ENCODE measurements at places on chromosomes 12 and 14.

DNA sequence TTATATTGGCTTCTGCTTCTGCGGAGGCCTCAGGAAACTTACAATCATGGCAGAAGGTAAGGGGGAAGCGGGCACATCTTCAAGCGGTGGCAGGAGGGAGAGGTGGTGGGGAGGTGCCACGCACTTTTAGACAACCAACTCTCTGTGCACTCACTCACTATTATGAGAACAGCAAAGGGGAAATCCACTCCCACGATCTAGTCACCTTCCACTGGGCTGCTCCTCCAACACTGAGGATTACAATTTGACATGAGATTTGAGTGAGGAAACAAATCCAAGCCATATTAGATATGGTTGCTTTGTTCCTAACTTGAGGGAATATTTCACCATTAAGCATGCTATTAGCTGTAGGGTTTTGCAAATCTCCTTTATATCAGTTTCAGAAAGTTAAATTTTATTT is 80.3 kb downstream of the UNC79 start:
- DNase-seq, result no peak

- DNase-seq, result peak; percentile 21
These were observed 64.8 kb downstream of the WSCD2 start for GRCh38 chr12:108193917-108194316.

DNA sequence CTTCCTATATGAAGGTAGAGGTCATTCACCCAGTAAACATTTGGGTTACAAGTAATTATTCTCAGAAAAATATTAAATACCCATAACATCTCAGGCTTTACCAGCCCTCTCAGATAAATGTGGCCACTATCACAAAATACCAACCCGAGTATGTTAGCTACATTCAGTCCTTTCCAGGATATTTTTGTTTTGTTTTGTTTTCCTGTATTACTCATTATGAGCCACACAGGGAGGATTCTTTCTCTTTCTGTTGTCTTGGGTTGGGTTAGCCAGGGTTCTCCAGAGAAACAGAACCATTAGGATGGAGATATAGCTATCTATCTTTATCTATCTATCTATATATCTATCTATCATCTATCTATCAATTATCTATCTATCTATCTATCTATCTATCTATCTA is 947.6 kb upstream of the MDGA2 start:
- no peak for DNase-seq

DNA sequence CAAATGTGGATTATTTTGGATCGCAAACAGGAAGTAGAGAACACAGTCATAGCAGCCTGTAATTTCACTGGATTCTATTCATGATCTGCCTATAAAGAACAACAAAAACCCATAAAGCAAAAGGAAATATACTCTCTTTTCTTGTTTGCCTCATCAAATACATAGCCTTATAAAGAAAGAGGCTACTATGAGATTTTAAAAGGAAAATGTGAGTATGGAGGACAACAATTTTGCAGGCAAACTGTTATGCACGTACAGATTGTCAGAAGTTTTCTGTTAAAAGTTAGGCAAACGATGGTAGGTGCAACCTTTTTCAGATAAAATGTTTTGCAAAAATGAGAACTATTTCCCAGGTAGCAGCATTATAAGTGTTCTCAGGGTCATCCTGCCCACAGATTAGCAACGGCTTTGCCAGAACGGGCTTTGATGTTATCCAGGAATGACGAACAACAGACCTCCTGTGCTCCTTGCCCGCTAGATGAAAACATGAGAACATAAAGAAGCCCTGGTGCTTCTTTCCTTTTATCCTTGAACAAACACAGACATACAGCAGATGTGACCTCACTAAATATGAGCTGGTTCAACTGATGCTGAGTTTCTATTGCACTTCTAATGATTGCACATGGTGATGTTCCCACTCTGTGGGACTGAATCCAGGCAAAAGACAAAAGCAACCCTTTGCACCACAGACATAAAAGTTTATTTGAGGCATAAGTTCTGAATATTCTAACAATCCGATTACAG is 88.1 kb downstream of the ITPR2 start:
- DNase-seq, result no peak

DNA sequence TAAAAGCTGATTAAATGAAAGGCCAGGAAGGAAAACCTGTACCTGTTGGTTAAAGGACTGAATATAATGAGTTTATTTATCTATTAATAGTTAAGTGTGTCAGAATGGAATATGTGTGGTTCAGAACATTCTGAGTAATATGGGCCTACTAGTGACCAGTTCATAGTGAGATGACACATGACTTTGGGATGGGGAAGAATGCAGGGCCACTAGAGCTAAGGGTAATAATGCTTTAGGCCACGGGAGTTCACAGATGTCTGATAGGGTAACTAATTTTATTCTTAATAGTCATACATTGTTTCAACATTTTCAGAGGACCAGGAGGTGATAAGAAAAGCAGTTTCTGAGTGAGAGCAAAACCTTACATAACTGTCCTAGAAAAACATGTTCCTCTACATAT is 247.8 kb upstream of the OR4E1 start:
- DNase-seq, result no peak

GRCh38 chr14:88359500-88359899 is 26.0 kb upstream of the SPATA7 start:
- no peak for DNase-seq

DNA sequence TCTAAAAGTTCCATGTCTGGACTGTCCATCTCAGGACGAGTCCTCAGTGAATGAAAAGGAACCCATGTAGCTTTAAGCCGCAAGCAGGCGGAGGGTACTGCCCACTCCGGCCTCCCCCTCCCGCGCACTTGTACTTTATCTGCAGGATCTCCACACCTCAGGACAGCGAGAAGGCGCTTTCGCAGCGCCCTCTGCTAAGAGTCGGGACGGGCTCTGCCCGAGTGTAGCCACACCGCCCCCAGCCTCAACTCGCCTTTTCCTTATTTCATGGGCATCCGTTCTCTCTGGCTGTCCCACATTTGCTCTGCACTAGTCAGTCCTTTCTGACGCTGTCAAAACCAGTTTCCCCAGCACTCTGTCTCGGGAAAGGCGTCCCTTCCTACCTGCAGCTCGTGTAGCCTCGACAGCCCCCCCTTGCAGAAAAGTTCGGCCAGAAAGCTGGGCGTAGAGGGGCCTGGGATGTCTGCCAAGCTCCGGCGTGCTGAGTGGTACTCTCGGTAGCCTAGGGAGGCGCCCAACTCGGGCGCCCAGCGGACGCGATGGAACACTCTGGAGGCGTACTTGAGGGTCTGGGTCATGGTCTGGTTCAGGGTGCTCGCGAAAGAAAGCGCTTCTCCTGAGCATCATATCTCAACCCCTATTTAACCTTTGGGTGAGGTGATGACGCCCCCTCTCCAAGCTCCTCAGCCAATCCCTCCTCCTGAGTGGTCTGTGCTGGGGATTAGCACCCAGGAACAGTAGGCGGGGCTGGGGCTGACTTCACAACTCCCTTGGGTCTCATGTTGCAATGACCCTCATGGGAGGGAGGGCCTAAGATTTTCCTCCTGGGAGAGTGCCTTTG is at the start of gene CYP27B1:
CYP27B1 (minus strand) TSS at position 615 of the 841 bp plus-strand sequence; CDS start at position 578, 37 bp downstream.
- no peak for DNase-seq

- DNase-seq, result no peak
These were observed 154.2 kb downstream of the MSRB3 start for GRCh38 chr12:65432651-65433050.

DNA sequence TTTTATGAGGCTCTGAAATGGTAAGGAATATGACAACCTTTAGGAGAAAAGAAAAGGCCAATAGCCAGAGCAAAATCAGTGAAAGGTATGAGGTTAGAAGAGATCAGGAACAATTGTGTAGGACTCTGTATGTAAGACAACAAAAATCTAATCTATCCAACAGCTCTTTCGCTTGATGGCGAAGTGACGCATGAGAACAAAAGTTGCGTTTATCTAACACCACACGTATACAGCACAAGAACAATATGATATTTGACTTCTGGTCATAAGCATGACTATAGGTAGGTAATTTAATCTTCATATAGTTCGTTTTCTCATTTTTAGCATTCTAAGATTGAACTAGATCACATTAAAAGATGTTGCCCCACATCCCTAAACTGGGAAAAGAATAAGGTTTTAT is 1.5 kb downstream of the CLECL1 start:
- DNase-seq, result no peak

DNA sequence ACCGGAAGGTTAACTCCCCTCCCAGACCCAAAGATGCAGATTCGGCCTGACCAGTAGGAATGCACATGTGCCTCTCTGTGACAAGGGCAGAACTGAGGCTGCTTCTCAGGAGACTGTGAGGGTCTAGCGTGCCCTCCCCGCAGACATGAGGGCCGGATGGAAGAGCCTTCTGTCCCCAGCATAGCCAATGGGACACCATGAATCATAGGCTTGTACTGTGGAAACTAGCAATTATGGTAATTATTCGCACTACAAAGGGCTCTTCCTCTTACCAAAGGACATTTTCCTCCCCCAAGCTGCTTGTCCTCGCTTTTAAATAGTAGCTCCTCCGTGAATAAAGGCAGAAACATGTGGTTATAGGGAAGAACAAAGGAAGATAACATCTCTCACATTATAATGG is 6.2 kb downstream of the COA8 start:
- no peak for DNase-seq

- DNase-seq, result no peak
These were observed 5.9 kb upstream of the BHLHE41 start for GRCh38 chr12:26130728-26131127.

GRCh38 chr12:4107436-4107878 is 166.1 kb upstream of the CCND2 start:
- DNase-seq, result peak; percentile 93

DNA sequence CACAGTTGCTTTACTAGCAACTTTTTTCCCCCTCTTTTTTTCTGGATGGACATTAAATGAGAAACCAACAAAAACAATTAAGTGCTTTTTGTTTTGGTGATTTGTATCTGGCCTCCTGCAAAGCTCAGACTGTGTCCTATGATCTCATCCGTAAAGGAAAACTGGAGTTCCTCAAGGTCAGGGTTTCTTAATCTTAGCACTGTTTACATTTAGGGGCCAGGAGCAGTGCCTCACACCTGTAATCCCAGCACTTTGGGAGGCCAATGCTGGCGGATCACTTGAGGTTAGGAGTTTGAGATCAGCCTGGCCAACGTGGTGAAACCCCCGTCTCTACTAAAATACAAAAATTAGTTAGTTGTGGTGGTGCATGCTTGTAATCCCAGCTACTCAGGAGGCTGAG is 28.0 kb downstream of the ENTPD5 start:
- no peak for DNase-seq

DNA sequence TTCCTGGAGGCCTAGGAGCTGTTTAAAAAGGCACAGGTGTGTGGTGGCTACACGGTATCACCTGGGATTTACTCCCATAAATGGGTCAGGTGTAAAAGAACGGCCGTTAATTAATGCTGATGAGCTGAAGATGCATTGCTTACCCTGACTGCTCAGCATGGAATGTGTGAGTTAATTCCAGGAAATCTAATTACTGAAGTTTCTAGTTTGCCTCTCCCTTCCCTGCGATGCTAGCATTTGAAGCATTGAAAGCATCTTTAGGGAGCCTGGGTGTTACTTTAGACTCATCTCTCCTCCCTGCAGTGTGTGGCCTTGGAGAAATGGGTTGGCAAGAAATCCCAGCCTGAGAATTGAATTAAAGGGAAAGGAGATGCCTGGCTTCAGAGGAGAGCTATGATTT is 415.9 kb downstream of the FUT8 start:
- DNase-seq, result no peak

DNA sequence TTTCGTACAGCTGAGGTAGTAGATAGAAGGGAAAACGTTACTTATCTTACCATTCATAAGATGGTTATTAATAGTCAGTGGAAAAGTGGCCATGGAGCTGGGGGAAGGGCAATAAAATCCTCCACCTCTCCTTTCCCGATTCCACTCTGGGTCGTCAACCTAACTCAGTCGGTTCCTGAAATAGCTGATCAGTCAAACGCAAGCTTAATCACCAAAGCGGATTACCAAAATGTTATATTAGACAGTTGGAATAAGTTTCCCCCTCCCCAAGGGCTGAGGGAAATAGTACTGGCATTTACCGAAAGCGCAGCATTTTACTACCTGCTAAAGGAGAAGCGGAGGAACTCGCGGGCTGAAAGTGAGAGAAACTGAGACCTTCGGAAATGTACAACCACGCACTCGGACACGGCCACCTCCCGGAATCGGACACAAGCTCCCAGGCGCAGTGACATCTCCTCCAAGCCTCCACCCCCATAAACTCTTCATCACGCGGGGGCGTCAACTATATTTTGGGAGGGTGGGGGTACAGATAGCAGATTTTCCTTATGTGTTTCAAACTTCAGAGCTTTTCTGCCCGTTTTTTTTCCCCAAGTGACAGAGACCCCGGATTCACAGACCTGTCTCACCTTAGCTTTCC is 1.2 kb downstream of the PPM1H start:
- DNase-seq, result no peak
